ENCODE measurements at places on chromosomes 7 and 10.

GRCh38 chr7:104777301-104777800, 236.7 kb upstream of the KMT2E start:
- DNase-seq = no peak

- no peak for DNase-seq
These were observed 13.7 kb upstream of the DNTT start for GRCh38 chr10:96290368-96291133.

DNA sequence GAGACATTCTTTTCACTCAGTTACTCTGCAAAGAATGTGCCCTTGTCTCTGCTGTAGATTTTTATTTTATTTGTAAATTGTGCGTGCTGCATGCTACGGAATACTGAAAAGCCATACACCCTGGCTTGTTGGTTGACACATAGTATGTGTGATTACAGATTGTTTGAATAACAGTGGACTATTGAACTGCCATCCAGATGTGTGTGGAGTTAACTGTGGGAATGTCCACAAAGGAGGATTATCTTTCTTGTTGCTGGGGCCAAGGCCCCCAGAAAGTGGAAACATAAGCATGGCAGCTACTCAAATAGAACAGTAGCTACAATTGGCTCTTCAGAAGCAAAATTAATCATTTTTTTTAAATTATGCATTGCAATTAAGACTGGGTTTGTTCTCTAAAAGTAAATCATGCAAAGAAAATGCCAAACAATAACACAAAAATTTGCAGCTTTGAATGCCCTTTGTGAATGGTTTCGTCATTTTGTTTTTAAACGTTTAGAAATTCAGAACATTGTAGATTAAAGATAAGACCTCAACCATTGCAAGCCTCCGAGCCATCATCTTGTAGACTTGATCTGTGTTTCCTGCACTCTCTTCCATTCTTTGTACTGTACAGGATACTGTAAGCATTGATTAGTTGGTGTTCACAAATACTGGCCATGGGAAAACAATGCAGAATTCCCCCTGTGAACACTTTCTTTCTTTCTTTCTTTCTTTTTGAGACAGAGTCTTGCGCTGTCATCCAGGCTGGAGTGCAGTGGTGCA, 210.3 kb upstream of the TCF7L2 start:
- peak; percentile 38 for DNase-seq

DNA sequence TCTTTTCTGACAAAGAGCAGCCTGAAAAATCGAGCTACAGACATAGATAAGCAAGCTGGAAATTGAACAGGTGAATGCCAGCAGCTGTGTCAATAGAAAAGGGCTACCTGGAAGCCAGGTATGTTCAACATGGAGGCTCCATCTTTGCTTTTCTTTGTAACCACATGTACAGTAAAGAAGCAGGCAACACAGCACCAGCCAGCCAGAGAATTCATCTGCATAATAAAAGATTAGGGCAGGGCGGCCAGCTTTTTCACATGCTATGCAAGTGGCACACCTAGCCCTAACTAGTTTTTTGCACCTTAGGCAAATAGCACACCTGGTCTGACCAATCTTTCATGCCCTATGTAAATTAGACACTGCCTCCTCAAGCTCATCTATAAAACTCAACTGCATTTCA, 25.7 kb downstream of the COG5 start:
- no peak for DNase-seq

- DNase-seq = no peak
These were observed 84.5 kb downstream of the RNF32 start for GRCh38 chr7:156725073-156725472.
